ENCODE measurements at places on chromosomes 3 and 15.

GRCh38 chr3:127998596-127998995, 53.6 kb upstream of the SEC61A1 start:
- no peak overlapping the region for H3K27ac ChIP-seq
- no peaks in the 10 kb centered on the region for H3K36me3 ChIP-seq
- DNase-seq = no peak
- H3K27me3 ChIP-seq = no peaks in the 10 kb centered on the region
- no peaks in the 10 kb centered on the region for H3K4me1 ChIP-seq

GRCh38 chr3:119161240-119161639, 12.2 kb upstream of the UPK1B start:
- H3K27ac ChIP-seq = no peak overlapping the region
- no peaks in the 10 kb centered on the region for H3K36me3 ChIP-seq
- no peak overlapping the region for H3K4me3 ChIP-seq
- no peaks in the 10 kb centered on the region for H3K4me1 ChIP-seq
- DNase-seq = no peak

GRCh38 chr3:169534439-169534838, 129.1 kb downstream of the MECOM start:
- no peaks in the 10 kb centered on the region for H3K27me3 ChIP-seq
- no peak overlapping the region for H3K4me3 ChIP-seq
- no peak overlapping the region for H3K27ac ChIP-seq
- no peak for DNase-seq

DNA sequence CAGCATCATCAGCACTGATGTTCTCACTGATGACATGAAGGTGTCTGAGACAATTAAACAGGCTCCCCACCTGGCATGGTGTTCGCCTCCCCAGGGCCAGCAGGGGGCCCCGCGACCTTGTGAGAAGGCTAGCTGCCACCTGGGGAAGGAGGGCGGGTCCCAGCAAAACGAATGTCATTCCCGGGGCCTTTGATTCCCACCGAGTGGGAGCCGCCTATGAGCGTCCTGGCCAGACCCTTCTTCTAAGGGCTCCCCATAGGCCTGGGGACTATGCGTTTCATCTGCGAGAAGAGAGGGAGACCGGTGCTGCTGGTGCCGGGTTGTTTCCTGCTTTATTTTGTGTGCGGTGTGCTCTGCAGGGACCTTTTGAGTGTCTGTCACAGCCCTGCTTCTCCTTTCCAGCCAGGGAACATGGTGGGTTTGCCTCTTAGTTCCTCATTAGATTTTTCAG, 20.5 kb upstream of the MINDY4B start:
- H3K27me3 ChIP-seq = no peaks in the 10 kb centered on the region
- no peaks in the 10 kb centered on the region for H3K4me1 ChIP-seq
- no peak overlapping the region for H3K4me3 ChIP-seq
- H3K36me3 ChIP-seq = no peaks in the 10 kb centered on the region

GRCh38 chr3:11091088-11091590, 63.2 kb upstream of the HRH1 start:
- no peak overlapping the region for H3K4me3 ChIP-seq
- no peaks in the 10 kb centered on the region for H3K36me3 ChIP-seq
- no peaks in the 10 kb centered on the region for H3K27me3 ChIP-seq

DNA sequence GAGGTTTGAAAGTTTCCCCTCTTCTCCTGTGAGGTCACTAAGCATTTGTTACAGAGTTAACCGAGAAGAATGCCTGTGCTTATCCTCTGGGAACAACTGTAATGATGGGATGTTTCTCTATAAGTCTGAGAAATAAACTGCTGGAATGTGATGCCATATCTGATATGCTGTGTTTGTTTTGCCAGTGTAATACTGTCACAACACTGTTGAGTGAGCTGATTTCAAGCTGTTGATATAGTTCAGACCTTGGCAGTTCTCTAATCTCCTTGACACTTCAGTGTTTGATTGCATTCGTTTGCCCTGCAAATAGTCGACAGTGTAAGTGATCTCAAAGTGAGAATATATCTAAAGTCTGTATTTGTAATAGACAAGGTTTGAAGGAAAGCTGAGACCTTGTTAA, 73.3 kb downstream of the PTPRG start:
- DNase-seq = no peak
- H3K27ac ChIP-seq = no peak overlapping the region
- H3K4me3 ChIP-seq = no peak overlapping the region

- H3K4me3 ChIP-seq = no peak overlapping the region
- no peaks in the 10 kb centered on the region for H3K36me3 ChIP-seq
- no peaks in the 10 kb centered on the region for H3K27me3 ChIP-seq
- H3K27ac ChIP-seq = no peak overlapping the region
- DNase-seq = no peak
These were observed 52.4 kb downstream of the SLC9A9 start for GRCh38 chr3:143795874-143796273.

DNA sequence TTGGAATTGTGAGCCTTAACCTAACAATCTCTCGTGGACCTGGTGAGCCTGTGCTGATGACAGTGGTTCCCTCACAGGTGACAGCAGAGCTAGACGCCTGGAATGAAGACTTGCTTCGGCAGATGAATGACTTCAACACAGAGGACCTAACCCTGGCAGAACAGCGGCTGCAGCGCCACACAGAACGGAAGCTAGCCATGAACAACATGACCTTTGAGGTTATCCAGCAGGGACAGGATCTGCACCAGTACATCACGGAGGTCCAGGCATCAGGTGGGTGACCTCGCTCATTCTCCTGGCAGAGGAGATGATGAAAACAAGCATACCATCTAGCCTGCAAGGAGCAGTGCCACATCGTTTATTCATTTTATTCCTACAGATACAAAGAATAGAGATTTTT, 316.9 kb upstream of the UMPS start:
- no peak for DNase-seq
- H3K36me3 ChIP-seq = no peaks in the 10 kb centered on the region
- H3K27me3 ChIP-seq = no peaks in the 10 kb centered on the region
- no peak overlapping the region for H3K4me3 ChIP-seq
- H3K27ac ChIP-seq = no peak overlapping the region

- no peak overlapping the region for H3K4me3 ChIP-seq
- no peaks in the 10 kb centered on the region for H3K4me1 ChIP-seq
- no peaks in the 10 kb centered on the region for H3K27me3 ChIP-seq
These were observed 234.0 kb upstream of the PPP2R3A start for GRCh38 chr3:135731546-135731945.

DNA sequence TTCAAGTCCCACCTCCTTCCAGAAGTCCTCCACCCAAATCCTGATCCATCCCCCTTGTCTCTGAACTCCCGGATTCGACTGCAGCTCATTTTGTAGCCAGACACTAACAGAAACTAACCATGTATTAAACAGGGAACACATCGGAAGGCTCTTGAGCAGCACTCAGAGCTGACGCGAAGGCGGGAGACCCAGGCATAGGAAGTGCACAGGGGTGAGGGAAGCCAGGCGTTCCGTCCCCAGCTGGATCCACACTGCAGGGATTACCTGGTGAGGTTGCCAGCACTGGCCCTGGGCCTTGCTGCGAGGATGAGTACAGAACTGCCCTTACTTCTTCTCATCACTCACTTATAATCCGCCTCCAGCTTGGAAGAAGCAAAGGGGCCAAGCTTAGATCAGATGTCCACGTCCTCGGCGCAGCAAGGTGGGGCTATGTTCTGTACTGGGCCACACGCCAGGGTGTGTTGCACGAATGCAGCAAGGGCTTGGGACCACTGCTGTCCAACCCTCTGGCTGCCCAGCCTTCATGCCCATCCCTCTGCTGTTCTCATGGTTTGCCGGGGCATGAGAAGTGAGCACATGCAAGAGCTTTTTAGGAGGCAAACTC, 124.2 kb upstream of the SMAD3 start:
- no peak for DNase-seq
- H3K4me3 ChIP-seq = no peak overlapping the region
- no peaks in the 10 kb centered on the region for H3K36me3 ChIP-seq
- H3K27ac ChIP-seq = no peak overlapping the region
- no peaks in the 10 kb centered on the region for H3K27me3 ChIP-seq
- no peaks in the 10 kb centered on the region for H3K4me1 ChIP-seq

DNA sequence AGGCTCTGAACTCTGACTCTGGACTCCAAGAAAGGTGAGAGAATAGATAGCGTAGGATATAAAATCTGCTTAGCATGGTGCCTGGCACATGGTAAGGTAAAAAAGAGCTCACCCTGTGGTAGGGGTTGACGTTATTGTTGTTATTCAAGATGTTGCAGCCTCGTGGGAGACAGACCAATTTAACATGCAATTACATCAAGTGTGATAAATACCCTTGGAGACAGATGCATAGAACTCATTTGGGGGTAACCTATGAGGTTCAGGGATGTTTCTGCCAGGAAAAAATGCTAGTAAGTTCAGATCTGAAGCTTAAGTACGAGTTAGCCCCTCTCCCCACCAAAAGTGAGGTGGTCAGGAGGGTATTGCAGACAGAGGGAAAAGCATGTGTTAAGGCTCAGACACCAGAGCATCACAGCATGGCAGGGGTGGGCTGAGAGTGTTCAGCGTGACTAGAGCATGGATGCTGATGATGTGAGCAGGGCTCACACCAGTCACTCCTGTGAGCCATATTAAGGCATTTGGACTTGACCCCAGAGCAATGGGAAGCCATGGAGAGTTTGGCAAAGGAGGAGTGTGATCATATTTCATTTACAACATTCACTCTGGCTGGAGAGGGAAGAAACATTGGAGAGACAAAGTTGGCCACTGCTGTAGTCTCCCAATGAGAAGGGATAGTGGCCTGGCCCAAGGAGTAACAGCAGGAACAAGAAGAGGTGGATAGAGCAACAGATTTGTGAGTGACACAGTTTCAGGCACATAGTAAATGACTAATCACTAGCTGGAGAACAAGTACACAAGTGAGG, 181.0 kb downstream of the UACA start:
- no peaks in the 10 kb centered on the region for H3K36me3 ChIP-seq
- no peaks in the 10 kb centered on the region for H3K27me3 ChIP-seq
- no peak for DNase-seq
- no peaks in the 10 kb centered on the region for H3K4me1 ChIP-seq
- no peak overlapping the region for H3K27ac ChIP-seq
- no peak overlapping the region for H3K4me3 ChIP-seq

DNA sequence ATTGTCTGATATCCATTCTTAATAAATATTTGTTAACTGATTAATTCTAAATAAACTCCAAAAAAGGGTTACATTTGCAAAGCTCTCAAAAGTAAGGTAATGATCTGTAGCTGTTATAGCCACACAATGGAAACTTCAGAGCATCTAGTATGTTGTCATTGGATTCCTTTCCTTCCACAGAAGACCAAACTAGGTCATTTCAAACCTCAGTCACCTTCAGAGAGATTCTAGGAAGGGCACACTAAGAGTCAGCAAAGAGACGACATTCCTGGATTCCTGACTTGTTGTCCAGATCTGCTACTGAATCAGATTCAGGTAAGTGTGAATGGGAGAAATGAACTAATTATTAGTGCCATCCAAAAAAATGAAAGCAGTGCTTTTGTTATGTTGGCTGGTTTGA, 3.0 kb upstream of the COL8A1 start:
- H3K27me3 ChIP-seq = no peaks in the 10 kb centered on the region
- no peaks in the 10 kb centered on the region for H3K36me3 ChIP-seq
- no peaks in the 10 kb centered on the region for H3K4me1 ChIP-seq
- no peak overlapping the region for H3K27ac ChIP-seq
- H3K4me3 ChIP-seq = no peak overlapping the region

DNA sequence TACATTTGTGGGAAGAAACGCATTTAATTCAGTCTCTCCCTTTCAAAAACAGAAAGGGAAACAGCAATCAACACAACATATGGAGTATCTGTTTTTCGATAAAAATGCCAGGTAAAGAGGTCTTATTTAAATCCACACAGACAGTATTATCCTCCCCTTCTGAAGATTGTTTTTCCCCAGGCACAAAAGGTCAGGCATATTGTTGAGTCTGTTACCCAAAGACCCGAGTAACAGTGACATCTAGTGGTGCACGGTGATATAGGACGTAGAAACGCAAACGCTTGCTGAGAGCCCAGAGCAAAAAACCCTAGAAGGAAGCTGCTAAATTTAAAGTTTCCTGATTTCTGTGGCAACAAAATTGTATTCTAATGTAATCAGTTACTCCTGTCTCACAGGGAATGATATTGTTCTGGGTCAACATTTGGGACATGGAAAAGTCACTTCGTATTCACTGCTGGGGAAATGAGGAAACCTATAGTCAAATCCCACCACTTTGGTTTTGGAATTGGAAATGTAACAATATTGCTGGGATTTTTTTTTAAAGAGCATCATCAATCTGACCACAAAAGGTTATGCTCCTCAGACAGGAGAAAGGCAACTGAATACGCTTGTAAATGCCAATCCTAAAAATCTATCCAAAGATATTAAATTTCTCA, 312.7 kb upstream of the CCDC54 start:
- H3K36me3 ChIP-seq = no peaks in the 10 kb centered on the region
- H3K4me3 ChIP-seq = no peak overlapping the region
- peak overlapping the region; percentile 25 for H3K27ac ChIP-seq
- H3K4me1 ChIP-seq = peaks cover 27% of the 10 kb centered on the region

- H3K4me3 ChIP-seq = no peak overlapping the region
- no peaks in the 10 kb centered on the region for H3K4me1 ChIP-seq
- H3K36me3 ChIP-seq = no peaks in the 10 kb centered on the region
- H3K27me3 ChIP-seq = no peaks in the 10 kb centered on the region
These were observed 613.3 kb downstream of the TUSC7 start for GRCh38 chr3:117322866-117323265.

DNA sequence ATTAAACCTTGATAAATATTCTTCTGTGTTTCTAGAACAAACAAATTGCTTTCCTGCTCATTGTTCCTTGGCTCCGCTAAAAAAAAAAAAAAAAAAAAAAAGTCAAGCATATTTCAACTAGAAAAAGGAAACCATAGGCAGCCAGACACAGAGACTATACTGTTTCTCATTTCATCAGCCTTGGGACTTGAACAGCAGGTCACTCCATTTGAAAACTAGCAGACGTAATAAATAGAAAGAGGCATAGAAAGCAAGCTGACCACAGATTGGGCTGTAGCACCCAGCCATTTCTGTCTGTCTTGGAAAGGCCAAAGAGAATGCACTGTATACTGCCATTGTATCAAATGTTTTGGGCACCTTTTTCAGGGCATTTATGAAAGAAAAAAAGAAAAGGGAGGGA, 697.1 kb downstream of the NLGN1 start:
- DNase-seq = no peak
- no peaks in the 10 kb centered on the region for H3K27me3 ChIP-seq
- no peak overlapping the region for H3K4me3 ChIP-seq

- no peaks in the 10 kb centered on the region for H3K27me3 ChIP-seq
- no peaks in the 10 kb centered on the region for H3K36me3 ChIP-seq
- no peak for DNase-seq
- H3K27ac ChIP-seq = no peak overlapping the region
- H3K4me3 ChIP-seq = no peak overlapping the region
These were observed 208.0 kb upstream of the MME start for GRCh38 chr3:154872074-154872473.

DNA sequence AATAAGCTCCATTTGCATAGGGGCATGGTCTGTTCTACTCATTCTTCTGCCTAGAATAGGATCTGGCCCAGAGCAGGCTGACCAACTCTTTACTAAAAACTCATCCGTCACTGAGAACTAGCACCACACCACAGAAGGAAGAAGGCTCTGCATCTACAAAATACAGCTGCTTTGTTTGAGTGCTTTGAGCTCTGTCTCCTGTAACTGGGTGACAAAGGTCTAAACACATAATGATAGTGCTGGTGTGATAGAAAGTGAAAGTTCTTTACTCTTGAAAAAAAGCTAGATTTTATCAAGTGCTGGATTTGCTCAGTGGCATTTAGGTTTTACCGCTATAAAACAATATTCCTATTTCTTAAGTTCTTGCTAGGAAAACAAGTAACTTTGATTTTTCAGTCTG, 140.7 kb downstream of the FHIT start:
- no peak overlapping the region for H3K27ac ChIP-seq
- no peak for DNase-seq
- no peak overlapping the region for H3K4me3 ChIP-seq
- no peaks in the 10 kb centered on the region for H3K36me3 ChIP-seq
- H3K4me1 ChIP-seq = no peaks in the 10 kb centered on the region

- peaks cover 4% of the 10 kb centered on the region for H3K4me1 ChIP-seq
- H3K4me3 ChIP-seq = no peak overlapping the region
- no peak overlapping the region for H3K27ac ChIP-seq
- H3K36me3 ChIP-seq = no peaks in the 10 kb centered on the region
These were observed 39.9 kb downstream of the PEAK1 start for GRCh38 chr15:77380033-77380432.

Data from testis (tissue), 5 donors.